ENCODE measurements at places on chromosomes 2 and 18.

DNA sequence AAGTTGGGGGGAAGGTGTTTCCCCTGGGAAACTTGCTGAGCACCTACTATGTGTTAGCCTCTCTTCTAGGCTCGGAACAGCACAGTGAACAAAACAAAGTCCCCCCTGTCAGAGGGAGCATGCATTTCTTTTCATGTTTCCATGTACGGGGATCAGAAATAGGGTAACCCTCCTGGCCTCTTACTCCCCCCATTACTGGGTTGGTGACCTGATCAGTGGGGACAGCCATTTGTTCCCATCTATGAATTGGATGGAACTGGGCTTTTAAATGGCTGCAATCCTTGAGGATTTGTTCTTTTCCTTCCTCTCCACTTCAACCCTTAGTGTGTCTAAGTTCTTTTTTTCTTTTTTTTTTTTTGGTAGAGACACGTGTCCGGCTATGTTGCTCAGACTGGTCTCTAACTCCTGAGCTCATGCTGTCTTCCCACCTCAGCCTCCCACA is 13.7 kb downstream of the NCL start:
- no peak for DNase-seq

DNA sequence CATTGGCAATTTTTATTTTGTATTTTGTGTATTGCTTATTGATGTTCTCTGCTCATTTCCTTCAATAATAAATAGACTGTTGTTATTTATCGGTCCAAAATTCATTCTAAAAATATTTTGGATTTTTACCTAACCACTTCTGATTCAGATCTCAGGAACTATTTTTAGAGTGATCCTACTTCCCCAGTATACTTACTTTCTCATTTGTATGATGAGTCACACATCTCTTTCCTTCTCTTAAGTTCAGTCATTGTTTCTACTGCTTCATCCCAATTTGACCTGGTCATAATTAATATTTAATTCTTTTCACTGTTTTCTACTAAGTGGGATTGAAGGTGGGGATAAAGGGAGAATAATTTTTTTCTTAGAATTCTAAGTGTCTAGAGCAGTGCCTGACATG is 75.1 kb downstream of the AGPS start:
- DNase-seq, result no peak

- DNase-seq, result no peak
Measured at GRCh38 chr18:8299054-8299980, 309.9 kb upstream of the RAB12 start.

GRCh38 chr18:67433971-67434370 is 82.5 kb downstream of the DSEL start:
- DNase-seq, result no peak

- no peak for DNase-seq
Measured at GRCh38 chr2:44742057-44742456, 199.4 kb upstream of the SIX3 start.

Measured in activated naive CD4-positive, alpha-beta T cell treated with Interleukin-2 at 50 U/mL for 16 hours (primary cell).